LHCN-M2 (cell line): ENCODE measurements at places on chromosomes 13 and 19. TPM values are rescaled to one million over a fixed set of nuclear protein-coding genes. Genes with fewer than 3 reads are reported as not detected.

GRCh38 chr13:108573455-108573854 lies 56.0 kb upstream of the MYO16 start:
- DNase-seq = no peak

DNA sequence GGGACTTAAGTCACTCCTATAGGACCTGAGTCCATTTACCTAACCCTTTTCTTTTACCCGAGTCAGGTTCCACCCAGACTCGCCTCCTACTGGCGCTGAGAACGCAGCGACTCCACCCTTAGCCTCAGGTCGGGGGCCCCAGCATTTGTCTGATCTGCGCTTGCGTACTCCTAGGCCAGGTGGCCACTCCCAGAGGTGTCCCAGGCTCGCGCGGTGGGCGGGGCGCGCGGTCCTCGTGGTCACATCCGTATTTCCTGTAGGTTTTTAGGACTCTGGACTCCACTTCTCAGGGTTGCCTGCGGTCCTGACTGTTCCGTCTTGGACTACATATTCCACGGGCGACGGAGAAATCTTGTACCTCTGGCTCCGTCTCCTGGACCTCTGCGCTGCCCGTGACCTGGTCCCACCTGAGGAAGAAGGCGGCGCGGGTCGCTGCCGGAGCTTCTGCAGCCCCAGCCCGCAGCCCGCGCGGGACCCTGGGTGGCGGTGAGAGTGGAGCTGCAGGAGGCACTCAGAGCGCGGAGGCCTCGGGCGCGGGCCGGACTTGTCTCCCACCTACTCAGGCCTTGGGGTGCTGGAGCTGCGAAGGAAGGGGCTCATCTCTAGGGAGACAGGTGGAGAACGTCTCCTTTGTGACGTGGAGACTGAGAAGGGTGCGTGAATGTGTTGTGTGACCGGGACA lies 11.0 kb upstream of the ZNF573 start:
- DNase-seq = no peak

- no peak for DNase-seq
These were observed 168.7 kb downstream of the KDM4B start for GRCh38 chr19:5137571-5138124.

GRCh38 chr19:49019242-49019932 lies 2.5 kb upstream of the LHB start:
- no peak for DNase-seq

DNA sequence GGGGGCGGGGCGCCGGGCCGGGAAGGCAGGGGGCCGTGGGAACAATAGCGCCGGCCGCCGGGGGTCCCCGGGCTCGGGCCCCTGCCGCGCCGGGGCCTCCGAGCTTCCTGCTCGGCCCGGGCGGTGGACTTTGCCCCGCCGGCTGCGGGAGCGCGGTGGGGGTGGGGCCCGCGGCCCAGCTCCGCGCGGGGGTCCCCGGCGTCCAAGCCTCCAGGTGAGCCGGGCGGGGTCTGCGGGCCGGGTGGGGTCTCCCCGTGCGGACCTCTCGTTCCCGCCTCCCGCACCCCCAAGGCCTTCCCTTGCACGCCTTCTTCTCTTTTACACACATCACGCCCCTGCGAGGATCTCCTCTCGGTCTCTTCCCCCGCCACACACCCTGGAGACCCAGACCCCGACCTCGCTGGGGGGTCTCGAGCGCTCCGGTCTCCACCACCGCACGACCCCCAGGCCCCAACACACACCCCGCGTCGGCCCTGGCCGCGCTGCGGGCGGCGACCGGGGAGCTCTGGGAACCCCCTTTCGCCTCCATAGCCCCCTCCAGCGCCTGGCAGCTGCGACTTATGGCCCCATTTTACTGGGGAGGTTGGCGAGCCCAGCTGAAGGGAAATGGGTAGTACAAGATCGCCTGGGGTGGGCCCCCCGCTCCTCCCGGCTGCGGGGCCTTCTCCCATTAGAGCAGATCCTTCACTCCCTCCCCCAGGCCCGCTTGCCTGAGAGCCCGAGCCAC lies 711 bp downstream of the CAMSAP3 start:
- no peak for DNase-seq

- DNase-seq = no peak
These were observed 42.8 kb downstream of the BICRA start for GRCh38 chr19:47651691-47652090.

DNA sequence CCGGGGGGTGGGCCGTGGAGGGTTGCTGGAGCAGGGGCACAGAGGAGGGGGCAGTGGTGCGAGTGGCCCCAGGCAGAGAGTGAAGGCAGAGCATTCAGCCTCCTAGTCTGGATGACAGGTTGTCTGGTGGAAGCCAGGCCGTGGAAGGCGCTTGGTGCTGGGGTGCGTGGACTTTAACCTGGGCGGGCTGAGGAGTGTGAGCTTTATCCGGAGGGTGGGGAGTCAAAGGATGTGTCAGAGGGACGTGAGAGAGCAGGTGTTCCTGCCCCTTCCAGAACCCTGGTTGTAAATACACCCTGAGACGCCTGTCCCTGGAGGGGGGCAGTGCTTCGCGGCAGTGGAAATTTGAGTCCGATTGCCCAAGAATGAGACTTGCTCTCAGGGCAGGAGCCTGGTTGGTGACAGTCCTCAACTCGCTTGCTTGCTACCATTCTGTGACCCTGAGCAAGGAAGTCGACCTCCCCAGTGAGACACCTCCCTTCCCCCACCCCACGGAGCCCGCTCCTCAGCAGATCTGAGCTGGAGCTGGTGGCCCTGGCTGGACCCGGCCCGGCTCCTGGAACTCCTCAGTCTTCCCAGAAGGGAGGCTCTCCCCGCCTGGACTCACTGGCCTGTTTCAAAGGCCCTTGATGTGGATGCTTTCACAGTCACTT lies 2.3 kb downstream of the SPPL2B start:
- no peak for DNase-seq

- peak; percentile 27 for DNase-seq
These were observed 616 bp downstream of the TSHZ3 start for GRCh38 chr19:31348481-31349159.

DNA sequence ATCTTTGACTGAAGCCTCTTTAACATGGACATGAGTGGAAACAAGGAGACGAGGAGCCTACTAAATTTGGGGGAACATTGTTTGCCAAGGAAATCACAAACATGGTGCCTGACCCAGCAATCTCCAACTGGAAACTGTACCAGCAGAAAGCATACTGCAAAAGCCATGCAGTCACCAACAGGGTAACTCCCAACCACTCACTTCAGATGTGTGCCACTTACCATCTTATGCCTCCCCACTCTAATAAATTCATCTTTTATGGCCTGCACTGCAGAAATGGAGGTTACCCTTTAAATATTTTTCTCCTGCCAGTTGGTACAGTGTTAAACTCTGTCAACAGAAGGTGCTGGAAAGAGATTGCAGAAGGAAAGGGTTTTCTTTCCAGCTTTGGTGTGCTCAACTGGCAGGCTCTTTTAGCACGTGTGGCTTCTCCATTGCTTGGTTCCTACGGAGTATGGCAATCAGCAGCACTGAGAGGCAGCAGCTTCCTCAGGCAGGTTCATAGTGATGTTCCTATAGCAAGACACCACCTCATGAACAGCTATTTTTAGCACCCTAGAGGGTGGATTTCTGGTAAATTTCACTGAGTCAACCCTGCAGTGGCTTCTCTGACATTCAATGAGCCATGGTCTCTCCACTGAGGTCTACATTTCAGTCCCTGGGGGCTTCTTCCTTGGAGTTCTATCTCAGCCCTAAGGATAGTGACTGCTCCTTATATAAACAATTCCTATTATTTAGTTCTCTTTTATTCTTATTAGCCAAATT lies 21.4 kb downstream of the MIR17HG start:
- peak; percentile 65 for DNase-seq

DNA sequence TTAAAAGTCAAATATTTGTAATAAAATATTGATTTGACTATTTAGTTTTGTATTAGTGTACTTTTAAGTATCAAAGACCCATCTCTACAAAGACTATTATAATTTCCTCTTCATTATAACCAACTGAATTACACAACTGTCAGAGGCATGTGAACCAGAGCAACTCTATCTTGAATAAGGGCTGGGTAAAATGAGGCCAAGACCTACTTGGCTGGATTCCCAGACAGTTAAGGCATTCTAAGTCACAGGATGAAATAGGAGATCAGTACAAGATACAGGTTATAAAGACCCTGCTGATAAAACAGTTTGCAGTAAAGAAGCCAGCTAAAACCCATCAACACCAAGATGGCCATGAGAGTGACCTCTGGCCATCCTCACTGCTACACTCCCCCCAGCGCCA lies 36.2 kb upstream of the ATP12A start:
- DNase-seq = no peak

- DNase-seq = peak; percentile 79
These were observed 1.4 kb downstream of the CAPNS1 start for GRCh38 chr19:36141039-36141927.

DNA sequence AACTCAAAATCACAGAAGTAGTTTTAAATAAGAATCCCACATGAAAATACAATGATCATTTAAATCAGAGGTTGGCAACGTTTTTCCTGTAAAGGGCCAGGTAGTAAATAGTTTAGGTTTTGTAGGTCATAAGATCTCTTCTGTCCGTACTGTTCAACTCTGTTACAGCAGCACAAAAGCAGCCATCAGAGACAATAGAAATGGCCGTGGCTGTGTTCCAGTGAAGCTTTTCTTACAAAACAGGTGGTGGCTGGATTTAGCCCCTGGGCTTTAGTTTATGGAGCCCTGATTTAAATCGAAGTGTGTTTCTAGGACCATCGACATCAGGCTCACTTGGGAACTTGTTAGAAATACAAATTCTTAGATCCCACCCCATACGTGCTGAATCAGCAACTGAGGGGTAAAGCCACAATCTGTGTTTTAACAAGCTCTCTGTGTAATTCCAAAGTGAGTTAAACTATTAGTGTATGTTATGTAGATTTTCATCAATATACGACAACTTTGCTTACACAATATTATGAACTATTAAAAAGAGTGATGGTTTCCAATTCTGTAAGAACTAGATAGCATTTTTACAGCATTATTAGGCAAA lies 54.8 kb upstream of the MIR17HG start:
- DNase-seq = no peak

DNA sequence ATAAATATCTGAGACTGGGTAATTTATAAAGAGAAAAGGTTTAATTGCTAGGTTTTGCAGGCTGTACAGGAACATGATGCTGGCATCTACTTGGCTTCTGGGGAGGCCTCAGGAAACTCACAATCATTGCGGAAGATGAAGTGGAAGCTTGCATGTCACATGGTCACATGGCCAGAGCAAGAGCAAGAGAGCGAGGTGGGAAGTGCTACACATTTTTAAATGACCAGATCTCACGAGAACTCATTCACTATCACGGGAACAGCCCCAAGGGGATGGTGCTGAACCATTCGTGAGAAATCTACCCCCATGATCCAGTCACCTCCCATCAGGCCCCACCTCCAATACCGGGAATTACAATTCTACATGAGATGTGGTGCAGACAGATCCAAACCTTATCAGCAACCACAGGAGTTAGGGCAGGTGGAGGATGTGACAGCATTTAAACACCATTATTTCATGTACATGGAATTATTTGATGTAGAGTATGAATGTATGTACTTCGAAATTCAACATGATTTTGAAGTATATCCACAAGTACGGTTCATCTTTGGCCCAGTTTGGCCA lies 10.5 kb upstream of the CLDN10 start:
- no peak for DNase-seq

- no peak for DNase-seq
These were observed 893.4 kb downstream of the DIAPH3 start for GRCh38 chr13:59270327-59270726.

DNA sequence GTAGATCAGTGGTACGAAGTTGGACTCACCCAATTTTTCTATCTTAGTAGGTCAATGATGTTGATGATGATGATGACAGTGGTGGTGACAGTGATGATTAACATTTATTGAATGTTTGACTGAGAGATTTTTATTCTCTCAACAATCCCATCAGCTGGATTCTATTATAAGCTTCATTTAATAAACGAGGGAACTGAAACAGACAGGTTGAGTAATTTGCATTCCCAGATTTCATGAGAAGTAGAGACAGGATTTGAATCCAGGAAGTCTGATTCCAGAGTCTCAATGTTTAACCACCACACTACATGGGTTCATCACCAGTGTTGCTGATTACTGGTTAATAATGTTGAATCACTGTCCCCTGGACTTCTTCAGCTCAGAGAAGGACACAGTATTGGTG lies 168.9 kb downstream of the FLT1 start:
- DNase-seq = no peak

- no peak for DNase-seq
These were observed 50.0 kb upstream of the ALOX5AP start for GRCh38 chr13:30685320-30685859.

DNA sequence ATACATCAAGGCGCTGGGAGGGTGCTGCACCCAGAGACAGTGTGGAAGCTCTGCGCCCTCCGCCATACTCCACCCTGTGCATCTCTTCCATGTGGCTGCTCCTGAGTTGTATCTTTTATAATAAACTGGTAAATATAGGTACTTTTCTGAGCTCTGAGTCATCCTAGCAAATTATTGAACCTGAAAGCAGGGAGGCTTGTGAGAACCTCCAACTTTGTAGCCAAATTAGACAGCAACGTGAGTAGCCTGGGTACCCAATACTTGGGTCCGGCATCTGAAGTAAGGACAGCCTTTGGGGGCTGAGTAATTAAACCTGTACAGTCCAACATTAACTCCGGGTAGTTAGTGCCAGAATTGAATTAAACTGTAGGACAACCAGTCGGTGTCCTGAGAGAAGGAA lies 57.4 kb downstream of the RUBCNL start:
- DNase-seq = no peak

- peak; percentile 65 for DNase-seq
These were observed at the start of gene ETHE1 for GRCh38 chr19:43526884-43527859. TSS of gene ETHE1 (minus strand) at chr19:43527201. CDS start at chr19:43527177, 24 bp downstream.

GRCh38 chr19:15124572-15125231 lies 17.5 kb downstream of the SYDE1 start:
- DNase-seq = no peak

GRCh38 chr13:80196756-80197155 lies 144.2 kb downstream of the SPRY2 start:
- peak; percentile 21 for DNase-seq

DNA sequence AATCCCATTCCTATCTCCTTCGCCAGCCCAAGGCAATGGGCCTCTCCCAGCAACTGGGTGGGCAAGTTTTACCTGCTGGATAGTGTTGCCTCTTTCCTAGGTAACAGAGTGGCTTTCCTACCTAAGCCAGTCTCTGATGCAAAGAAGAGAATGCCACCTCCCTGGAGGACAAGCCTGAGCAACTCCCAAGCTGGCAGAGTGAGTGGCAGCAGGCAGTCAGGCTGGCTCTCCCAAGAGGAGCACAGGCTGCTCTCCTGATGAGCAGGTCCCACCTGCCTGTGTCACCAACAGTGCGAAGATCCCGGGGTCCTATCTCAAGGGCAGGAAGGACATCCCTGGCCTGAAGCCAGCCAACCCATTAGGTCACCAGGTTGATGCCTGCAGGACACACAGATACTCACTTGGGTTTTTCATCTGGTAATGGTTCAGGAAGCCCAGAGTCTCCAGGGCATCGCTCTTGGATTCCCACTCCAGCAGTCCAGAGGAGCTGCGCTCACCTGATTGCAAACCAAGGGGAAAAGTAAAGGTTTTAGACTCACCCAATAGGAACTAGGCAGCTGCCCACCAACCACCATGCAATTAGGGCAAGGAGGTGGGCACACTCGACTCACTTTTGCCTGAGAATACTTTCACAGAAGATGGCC lies 5.5 kb upstream of the ECH1 start:
- DNase-seq = no peak

Gene ATP4B
- not detected in 2 replicates for total RNA-seq

Gene UPF1
- 56.5 and 76.0 TPM in 2 replicates for total RNA-seq

Gene CALR
- total RNA-seq = 1,263 and 1,378 TPM in 2 replicates

Gene CD33
- total RNA-seq = 0.11 and 1.3 TPM in 2 replicates

Gene LRRC4B
- not detected in 2 replicates for total RNA-seq

Gene SBK3
- total RNA-seq = 0.17 and 0.26 TPM in 2 replicates

Gene HNRNPA1L2
- 3.1 and 3.3 TPM in 2 replicates for total RNA-seq

Gene MBD3L2
- not detected in 2 replicates for total RNA-seq

Gene SACS
- total RNA-seq = 82.8 and 88.1 TPM in 2 replicates

Gene ISOC2
- total RNA-seq = 89.8 and 90.2 TPM in 2 replicates

Gene TOMM40
- 154 and 190 TPM in 2 replicates for total RNA-seq

Gene TTC9B
- total RNA-seq = not detected in 2 replicates

Gene LILRA6
- total RNA-seq = not detected in 2 replicates

Gene TLE6
- 0.40 TPM in 1 of 2 replicates, not detected in the other for total RNA-seq
